Hematopoietic multipotent progenitor cell treated with erythropoietin and hydrocortisone succinate and interleukin-3 and kit ligand, for 17 days (in vitro differentiated cells): ENCODE measurements at places on chromosomes 11 and 22.

- no peak for DNase-seq
Measured at GRCh38 chr11:93143186-93143585, 54.6 kb downstream of the SLC36A4 start.

DNA sequence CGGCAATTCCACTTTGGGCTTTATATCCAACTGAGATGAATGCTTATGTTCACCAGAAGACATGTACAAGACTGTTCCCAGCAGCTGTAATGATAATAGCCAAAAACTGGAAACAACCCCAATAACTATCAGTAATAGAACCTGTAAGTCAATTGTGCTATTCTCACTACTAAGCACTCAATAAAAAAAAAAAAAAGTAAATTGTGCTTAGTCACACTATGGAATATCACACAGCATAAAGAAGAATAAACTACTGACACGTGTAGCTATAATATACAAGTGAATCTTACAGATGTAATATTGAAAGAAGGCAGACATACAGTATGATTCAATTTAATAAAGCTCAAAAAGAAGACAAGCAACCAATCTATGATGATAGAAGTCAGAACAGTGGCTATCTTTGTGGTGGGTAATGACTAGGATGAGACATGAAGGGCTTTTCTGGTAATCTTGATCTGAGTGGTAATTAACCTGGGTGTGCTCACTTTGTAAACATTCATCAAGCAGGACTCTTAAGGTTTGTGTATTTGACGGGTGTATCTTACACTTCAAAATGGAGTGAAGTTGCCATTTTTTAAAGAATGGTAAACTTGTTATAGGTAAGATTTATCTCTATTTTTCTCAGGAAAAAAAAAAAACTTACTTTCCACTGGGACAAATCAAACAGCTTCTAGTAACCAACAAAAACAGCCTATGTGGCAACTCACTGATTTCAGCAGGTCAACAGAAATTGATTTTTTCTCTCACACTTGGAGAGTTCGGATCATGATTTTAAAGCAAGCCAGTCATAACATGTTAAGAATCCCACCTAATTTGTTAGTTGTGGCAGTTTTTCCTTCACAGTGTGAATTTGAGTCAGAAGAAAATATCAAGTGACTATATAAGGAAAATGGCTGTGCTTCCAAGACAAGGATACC lies 84.2 kb downstream of the CCDC83 start:
- no peak for DNase-seq

DNA sequence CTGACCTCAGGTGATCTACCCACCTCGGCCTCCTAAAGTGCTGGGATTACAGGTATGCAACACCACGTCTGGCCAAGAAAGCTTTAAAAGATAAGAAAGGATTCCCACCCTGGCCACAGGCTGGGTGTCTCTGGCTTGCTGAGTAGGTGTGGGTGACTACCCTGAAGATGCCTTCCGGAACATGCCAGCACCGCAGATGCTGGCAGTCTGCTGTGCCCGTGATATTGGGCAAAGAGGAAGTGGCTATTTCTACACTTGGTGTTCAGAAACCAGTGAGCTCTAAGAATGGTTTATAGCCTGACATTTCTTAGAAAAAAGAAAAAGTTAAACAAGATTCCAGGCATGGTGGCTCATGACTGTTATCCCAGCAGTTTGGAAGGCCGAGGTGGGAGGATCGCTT lies 6.1 kb downstream of the MRPL11 start:
- DNase-seq: no peak

DNA sequence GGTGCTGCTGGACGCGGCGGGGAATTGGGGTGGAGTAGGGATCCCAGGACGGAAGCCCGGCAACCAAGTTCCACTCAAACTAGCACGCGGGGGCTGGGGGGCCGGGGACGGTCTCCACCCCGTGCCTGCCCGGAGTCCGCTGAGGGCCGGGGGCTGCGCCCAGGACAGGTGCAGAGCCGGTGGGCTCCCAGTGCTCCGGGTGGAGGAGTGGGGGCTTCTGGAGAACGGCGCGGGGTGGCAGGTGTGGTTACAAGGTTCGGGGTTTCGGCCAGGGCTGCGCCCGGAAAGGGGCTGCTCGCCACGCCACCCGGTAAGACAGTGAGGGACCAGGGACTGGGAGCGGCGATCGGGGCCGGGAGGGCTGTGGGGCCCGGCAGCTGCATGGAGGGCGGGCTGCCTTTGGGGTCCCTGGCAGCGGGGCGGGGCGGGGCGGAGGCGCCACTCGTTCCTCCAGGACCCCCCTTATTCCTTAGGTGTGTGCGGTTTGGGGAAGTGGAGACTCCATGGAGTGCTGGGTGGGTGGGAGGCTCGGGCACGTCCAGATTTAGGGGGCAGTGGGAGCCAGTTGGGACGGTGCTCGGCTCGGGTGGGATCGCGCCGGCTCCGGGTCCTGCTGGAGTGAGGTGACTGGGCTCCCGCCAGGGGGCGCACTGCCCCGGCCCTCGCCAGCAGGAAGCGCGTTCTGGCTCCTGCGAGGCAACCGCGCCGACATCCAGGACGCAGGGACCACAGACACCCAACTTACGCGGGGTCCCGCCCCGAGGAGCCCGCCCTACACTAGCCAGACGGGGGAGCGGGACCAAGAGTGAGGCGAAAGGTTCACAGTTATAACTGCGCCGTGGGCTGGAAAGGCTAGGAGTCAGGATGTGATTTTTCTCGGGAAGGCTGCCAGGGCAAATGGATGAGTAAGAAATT lies 868 bp downstream of the TSPAN18 start:
- peak; percentile 63 for DNase-seq

GRCh38 chr11:5600374-5600851 lies 4.0 kb downstream of the TRIM6 start:
- peak; percentile 66 for DNase-seq

DNA sequence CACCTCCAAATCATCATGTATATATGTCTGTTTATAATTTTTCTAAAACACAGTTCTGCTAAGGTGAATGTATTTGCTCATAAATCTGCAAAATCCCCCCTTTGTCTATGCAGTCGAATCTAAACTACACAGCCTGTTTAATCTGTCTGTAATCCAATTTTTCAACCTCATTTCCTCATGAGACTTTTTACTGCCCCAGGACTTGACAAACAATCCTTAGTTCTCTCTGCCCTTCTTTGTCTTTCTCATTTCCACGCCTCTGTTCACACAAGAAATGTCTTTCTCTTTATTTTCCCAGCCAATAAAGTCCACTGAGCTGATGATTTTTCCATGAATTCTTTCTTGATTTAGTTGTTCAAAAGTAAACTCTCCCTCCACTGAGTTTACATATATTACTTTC lies 1154.3 kb downstream of the FAM181B start:
- DNase-seq: no peak

- no peak for DNase-seq
Measured at GRCh38 chr11:103997082-103997481, 39.4 kb upstream of the DDI1 start.

- DNase-seq: no peak
Measured at GRCh38 chr11:79663017-79663416, 222.2 kb upstream of the TENM4 start.

- DNase-seq: no peak
Measured at GRCh38 chr22:37401401-37402183, 25.7 kb downstream of the ELFN2 start.

DNA sequence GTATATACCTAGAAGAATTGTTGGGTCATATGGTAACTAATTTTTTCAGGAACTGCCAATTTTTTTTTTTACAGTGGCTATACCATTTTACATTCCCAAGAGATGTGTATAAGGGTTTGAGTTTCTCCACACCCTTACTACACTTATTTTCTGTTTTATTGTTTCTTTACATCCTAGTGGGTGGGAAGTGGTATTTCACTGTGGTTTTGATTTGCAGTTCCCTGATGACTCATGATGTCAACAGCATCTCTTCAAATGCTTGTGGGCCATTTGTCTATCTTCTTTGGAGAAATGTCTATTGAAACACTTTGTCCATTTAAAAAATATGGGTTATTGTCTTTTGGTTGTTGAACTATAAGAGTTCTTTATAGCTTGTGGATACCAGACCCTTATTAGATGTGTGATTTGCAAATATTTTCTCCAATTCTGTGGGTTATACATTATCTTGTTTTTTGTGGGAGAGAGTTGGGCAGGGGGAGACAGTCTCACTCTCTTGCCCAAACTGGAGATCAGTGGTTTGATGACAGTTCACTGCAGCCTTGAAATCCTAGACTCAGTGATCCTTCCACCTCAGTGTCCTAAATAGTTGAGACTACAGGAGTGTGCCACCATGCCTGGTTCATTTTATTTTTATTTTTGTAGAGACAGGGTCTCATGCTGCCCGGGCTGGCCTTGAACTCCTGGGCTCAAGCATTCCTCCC lies 30.3 kb upstream of the PISD start:
- DNase-seq: no peak

GRCh38 chr11:34411791-34412190 lies 26.9 kb upstream of the CAT start:
- DNase-seq: no peak

DNA sequence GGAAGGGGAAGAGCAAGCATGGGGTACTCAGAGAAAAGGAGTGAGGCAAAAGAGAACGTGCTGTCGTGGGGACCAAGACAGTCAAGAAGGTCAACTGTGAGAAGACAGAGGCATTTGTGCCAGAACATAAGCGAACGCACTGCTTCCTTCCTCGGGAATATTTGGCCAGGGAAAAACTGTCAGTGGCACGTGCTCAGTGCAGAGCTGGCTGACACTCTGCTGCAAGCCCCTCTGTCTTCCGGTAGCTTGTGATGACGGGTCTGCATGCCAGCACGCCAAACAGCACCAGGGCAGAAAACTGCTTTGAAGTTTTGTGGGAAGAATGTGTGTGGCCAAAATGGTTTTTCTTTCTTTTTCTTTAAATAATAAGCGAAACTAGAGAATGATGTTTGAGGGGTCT lies 60.6 kb downstream of the SMCO4 start:
- DNase-seq: no peak

DNA sequence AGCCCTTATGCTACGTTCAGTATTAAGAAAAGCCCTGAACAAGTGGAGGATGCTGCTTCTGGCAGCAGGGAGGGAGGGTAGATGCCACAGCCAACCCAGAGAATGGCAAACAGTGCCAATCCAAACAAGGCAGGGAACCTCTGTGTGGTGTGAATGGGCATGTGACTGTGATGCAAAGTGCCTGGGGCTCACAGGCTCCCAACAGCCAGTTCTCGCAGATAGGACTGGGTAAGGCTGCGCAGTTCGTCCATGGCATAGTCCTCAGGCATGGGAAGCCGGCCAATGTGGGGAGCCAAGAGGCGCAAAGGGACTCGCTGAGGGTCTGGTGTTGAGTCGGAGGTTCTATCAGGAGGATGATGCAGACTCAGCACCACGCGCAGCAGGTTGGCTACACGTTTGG lies 4.8 kb upstream of the CHRNA10 start:
- DNase-seq: no peak

- DNase-seq: no peak
Measured at GRCh38 chr22:42623301-42623751, 8.6 kb upstream of the POLDIP3 start.

GRCh38 chr11:76747915-76748860 lies 35.0 kb upstream of the TSKU start:
- no peak for DNase-seq

DNA sequence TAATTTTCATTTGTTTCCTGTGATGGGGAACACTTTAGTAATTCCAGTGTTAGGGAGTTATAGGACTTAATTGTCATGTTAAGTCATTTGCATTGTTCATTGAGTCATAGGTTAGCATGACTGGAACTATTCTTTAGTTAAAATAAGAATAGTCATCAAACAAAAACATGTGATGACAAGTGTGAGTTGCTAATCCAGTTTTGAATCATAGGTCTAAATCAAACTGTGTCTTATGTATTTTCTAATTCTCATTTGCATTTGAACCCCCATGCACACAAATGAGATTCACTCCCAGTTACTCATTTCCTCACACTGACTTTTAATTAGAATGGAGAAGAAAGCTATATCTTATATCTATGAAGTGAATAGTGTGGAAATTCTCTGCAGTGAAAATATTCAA lies 405.6 kb downstream of the LRRC4C start:
- DNase-seq: no peak

GRCh38 chr11:107446822-107447431 lies 10.7 kb downstream of the CWF19L2 start:
- DNase-seq: no peak

GRCh38 chr22:28018461-28018927 lies 99.4 kb upstream of the PITPNB start:
- DNase-seq: no peak

DNA sequence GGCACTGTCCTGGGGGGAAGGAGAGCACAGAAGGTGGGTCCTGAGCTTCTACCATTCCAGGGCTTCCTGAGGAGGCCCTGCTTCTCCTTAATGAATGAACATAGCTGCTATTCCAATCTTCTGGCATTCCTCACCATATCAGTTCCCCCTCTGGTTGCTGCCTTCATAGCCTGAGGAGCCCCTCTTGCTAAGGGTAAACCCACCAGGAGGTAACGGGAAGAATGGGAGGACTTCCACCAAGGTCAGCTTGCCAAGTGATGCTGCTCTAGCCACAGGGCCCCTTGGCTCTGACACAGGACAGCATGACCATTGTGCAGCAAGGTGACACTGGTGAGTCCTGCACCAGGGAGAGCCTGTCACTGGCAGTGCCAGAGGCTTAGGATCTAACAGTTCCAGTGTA lies 1022.5 kb downstream of the TBC1D22A start:
- no peak for DNase-seq

- no peak for DNase-seq
Measured at GRCh38 chr22:31768422-31769059, 14.7 kb downstream of the DEPDC5 start.

GRCh38 chr11:119830400-119830799 lies 101.4 kb upstream of the NECTIN1 start:
- DNase-seq: no peak

- no peak for DNase-seq
Measured at GRCh38 chr22:36886016-36886415, 25.2 kb downstream of the NCF4 start.

GRCh38 chr11:114058026-114058706 lies 1.3 kb upstream of the ZBTB16 start:
- DNase-seq: no peak

DNA sequence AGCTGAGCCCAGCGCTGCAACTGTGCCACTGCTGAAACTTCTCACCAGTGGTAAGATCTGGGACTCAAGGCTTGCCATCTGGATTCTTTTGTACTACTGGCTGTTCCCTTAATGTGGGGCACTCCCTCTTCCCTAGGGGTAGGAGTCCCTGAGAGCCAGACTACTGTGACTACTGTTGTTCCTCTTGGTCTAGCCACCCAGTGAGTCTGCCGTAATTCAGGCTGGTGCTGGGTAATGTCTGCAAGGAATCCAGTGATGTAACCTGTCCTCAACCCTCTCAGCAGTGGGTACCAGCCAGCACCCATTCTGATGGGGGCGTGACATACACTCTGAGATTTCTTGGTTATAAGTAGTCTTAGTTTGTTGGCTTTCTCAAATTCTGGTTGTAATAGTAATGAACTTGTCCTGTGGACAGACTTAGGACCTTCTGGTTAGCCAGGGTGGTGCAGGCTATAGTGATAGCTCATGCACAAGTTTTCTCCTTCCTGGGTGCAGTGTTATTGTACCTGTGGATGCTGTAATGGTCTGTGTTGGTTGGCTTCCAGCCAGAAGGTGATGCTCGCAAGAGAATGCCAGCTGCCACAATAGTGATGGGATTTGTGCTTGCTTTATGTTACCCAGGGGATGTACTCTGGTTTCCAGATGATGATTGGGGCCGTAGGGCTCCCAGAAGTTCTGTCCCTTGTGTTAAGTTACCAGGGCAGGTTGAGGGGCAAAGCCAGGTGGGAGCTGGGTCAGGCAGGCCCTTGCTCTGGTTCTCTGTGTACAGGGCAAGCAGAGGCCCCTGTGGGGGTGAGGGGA lies 65.5 kb downstream of the ARHGAP42 start:
- DNase-seq: no peak
